Activated CD8-positive, alpha-beta memory T cell treated with anti-CD3 and anti-CD28 coated beads, Interleukin-2, amount 50 U/mL, for 4 hours (primary cell): ENCODE measurements at places on chromosomes 3 and 15.

DNA sequence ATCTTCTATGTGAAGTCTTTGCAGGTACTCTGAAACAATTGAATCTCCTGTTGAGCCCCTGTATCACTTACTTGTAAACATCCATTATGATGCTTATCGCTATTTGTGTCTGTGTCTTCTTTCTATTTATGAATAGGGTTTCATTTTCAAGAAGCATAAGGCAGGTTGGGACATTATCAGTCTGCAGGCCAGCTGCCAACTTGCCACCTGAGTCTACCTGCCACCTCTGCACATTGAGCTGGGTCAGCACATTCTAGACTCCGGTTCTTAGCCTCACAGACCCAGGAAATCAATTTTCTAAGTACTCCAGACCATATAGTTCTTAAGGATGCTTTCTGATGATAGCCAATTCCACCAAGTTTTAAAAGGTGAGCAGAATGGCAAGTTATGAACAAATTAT is 105.7 kb upstream of the MCTP2 start:
- DNase-seq: no peak

- no peak for DNase-seq
Observed at GRCh38 chr3:79204351-79204750, 563.4 kb downstream of the ROBO1 start.

GRCh38 chr3:129173725-129174124 is 10.0 kb downstream of the CNBP start:
- no peak for DNase-seq

- no peak for DNase-seq
Observed at GRCh38 chr3:57434041-57434440, 110.1 kb downstream of the DNAH12 start.

GRCh38 chr3:150607267-150608065 is 4.3 kb downstream of the SELENOT start:
- DNase-seq: no peak

GRCh38 chr15:28942571-28942970 is 56.8 kb downstream of the APBA2 start:
- DNase-seq: no peak

GRCh38 chr3:155022896-155023295 is 57.2 kb upstream of the MME start:
- DNase-seq: no peak

- no peak for DNase-seq
Observed at GRCh38 chr3:127004641-127005397, 21.9 kb downstream of the PLXNA1 start.

DNA sequence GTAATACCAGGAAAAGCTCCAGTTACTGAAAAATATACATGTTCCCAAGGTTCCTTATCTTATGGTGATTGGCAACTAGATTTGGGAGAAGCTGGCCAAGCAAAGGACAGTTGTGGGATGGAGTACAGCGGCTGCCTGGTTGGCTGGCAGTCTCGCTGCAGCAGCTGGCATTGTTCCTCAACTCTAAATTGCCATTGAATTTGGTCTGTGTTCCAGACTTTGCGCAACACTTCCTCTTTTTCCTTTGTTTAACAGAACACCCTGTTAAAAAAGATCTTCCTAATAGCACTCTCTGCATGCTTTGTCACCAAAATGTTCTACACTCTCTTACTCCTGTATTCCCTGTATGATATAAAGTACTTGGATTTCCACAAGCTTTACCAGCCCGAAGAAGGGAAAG is 420.6 kb upstream of the RBMS3 start:
- no peak for DNase-seq

DNA sequence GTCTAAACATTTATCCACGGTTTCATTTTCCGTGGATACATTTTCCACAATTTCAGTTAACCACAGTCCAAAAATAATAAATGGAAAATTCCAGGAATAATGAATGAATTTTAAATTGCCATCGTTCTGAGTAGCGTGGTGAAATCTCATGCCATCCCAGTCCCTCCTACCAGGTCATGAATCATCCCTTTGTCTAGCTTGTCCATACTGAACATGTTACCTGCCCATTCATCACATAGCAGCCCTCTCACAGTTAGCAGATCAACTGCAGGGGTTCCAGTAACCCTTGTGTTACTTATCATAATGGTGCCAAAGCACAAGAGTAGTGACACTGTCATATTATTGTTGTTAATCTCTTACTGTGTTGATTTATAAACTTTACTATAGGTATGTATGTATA is 124.5 kb downstream of the GSK3B start:
- no peak for DNase-seq

- DNase-seq: no peak
Observed at GRCh38 chr3:85785766-85786165, 827.0 kb downstream of the CADM2 start.

- no peak for DNase-seq
Observed at GRCh38 chr3:139597947-139598346, 58.4 kb upstream of the RBP1 start.

DNA sequence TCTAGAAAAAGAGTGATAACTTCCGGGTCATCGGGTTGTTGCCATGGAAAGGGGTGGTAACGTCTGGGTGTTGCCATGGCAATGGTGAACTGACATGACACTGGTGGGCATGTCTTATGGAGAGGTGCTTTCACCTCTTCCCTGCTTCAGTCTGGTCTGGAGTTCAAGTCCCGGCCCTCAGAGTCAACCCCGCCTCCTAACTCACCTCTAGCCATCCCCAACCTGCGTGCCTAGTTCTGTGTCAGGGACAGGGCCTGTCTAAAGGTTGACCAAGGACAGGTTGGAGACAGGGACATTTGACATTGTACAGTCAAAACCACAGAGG is 96.0 kb downstream of the LSM3 start:
- no peak for DNase-seq

GRCh38 chr3:159886050-159886449 is 102.6 kb upstream of the IL12A start:
- DNase-seq: no peak

DNA sequence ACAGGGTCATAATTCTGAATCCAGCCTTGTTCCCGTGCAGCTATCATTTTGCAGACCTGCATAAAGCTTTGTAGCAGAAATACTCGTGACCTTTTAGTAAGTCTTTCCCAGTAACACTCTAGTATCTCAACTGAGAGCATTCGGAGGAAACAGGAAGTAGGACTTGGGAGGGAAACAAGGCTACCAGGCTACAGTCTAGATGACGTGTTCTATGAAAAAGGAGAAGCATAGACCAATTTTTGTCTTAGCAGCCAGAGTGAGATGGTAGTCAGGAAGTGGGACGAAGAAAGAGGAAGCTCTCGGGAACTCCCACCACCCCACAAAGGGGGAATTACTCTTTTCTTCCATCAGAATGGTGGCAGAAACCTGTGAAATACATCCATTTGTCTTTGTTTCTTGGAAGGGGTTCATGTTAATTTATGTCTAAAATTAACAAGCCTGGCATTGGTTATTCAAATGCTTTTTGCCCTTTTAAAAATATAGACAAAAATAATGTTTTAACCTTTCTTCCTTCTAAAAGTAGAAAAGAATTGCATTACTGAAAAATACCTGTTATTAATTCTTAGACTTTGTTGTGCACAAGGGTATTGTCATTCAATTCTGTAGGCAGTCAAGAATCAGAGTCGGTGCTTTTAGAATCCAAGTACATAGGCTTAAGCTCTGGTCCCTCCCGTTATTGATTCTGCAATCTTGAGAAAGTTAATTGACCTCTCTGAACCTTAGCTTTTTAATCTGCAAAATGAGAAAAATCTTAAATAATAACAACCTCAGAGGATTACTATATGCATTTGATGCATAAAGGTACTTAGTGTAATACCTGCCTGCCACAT is 1.6 kb upstream of the SUCNR1 start:
- no peak for DNase-seq

DNA sequence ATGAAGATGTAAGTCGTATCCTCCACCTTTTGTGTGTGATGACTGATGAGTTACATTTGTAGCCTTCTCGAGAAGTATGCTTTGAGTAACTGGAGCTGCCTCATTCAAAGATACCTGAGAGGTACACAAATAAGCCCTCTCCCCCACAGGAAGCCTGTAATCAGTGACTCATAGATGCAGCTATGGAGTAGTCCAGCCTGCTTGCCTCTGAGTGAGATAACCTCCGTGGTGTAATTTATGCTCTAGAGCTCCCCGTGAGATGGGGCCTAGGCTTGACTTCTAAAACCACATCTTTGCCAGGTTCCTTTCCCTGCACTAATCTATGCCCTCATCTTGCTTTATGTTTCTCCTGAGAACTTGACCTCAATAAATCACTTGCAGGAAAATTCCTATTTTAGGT is 291.7 kb downstream of the SUCLG2 start:
- DNase-seq: no peak

DNA sequence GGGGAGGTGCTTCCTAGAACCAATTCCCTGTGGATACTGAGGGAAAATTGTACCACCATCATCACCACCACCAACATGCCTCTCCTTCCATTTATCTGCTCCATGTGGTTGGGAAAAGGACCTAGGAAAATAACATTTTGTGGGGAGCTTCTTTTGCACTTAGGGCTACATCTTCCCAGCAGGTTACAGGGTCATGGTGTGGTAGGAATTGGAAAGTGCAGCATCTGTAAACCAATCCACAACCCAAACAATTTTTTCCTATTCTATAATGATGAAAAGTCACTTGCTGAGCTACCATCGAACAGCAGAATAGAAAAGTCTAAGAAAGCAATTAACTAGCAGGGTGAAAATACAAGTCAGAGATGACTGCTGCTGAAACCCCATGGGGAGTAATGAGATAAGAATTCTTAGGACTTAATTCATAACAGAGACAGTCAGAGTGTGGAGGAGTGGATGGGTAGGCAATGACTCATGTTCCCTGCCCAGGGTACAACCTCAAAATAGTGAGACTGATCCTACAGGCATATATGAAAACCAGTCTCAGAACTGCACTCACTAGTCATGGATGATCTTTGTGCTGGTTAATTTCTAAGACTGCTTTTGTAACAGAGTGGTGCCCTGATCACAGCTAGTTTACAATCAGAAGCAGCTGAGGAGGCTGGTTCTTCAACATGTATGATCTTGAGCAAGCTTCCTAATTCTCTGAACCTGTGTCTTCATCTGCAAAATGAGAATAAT is 38.1 kb upstream of the LEKR1 start:
- DNase-seq: no peak

- DNase-seq: no peak
Observed at GRCh38 chr3:40258555-40258954, 51.0 kb upstream of the EIF1B start.

DNA sequence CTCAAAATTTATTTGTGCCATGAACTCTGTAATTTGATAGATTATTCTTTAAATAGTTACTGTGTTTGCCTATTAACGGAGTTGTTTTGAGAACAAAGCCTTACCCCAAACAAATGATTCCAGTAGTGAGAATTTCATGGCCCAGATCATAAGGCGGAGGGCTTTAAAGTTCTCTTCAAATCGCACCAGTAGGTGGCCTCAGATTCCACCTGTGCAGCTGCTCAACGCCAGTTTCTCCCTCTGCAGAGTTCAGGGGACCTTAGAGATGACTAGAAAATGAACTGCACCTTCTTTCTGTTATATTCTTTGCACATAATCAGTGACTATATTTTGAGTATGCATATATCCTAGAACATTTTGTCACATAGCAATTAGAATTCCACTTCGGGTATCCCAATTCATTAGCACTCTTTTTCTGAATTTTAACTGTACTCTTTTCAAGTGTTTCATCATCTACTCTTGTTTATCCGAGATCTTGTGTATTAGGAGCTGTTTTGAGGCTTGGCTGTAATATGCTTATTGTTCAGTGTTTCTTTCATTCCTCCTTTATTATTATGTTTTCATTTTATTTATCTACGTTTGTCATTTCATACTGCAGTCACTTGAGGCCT is 232.6 kb upstream of the CHRM5 start:
- DNase-seq: no peak

- DNase-seq: no peak
Observed at GRCh38 chr3:52608337-52608736, 71.9 kb downstream of the UQCC5 start.

GRCh38 chr15:58585693-58586443 is 154.1 kb downstream of the LIPC start:
- no peak for DNase-seq

GRCh38 chr3:99895131-99895696 is 77.6 kb downstream of the CMSS1 start:
- DNase-seq: no peak

DNA sequence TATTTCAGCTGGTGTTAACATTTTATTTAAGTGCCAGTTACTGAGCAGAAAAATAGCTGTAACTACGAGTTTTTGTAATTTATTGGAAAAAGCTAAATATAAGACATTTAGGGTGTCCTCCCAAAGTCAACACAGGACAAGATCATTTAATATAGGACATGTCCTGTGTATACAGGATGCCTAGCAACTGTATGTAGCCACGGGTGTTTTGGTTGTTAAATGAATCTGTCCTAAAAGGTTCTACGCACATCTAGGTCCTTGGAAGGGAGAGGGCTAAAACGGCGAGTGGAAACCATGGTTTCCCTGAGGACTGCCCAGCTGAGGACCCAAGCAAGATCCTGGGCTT is 565 bp upstream of the ZNF621 start:
- no peak for DNase-seq

DNA sequence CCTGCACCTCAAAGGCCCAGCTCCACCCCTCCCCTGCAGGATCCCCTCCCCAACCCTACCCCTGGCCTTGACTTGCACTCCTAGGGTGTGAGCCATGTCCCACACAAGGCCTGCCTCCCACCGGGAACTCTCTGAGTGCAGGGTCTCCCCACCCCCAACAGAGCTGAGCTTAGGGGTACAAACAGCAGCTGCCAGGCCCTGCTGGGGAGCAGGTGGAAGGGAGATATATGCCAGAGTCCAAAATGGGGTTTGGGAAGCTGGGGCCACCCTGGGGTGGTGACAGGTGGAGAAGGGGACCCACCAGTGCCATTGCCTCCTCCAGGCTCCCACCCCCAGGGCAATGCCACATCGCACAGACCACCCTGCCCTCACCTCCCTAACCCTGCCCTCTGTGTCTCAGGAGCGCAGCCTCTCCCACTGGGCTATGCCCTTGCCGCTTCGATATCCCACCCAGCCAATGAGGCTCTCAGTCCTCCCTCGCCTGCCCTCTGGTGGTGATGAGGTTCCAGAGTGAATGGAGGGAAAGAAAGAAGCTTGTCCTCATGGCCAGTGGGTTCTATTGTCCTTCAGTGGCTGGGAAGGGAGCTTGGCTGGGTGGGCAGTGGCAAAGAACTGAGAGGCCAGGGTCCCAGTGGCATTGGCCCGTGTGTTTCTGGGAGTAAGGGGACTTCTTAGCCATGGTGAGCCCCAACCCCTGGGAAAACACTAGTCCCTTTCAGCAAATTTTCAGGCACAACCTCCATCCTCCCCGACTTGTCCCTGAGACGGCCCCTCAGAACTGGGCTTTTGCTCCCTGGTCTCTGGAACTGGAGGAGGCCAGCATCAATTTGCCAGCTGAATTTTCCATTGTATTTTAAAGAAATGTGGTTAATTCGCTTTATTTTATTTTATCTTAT is 46.8 kb downstream of the CYP11A1 start:
- peak; percentile 57 for DNase-seq

GRCh38 chr3:126546549-126547239 is 12.0 kb downstream of the C3orf22 start:
- no peak for DNase-seq

- DNase-seq: no peak
Observed at GRCh38 chr3:58384381-58385090, 49.1 kb downstream of the PDHB start.

- DNase-seq: no peak
Observed at GRCh38 chr15:98226578-98226977, 266.1 kb downstream of the ARRDC4 start.
